Naive thymus-derived CD4-positive, alpha-beta T cell (primary cell): ENCODE measurements at places on chromosomes 13 and 19. TPM values are rescaled to one million over a fixed set of nuclear protein-coding genes. Genes with fewer than 3 reads are reported as not detected.

- peak overlapping the region; percentile 54 for H3K4me3 ChIP-seq
- H3K4me1 ChIP-seq, result peaks cover 36% of the 10 kb centered on the region
- H3K27me3 ChIP-seq, result no peaks in the 10 kb centered on the region
- no peak for DNase-seq
Observed at GRCh38 chr19:47227352-47228167, 3.4 kb downstream of the BBC3 start.

TBXA2R gene
- 0.73 and 0.76 TPM in 2 replicates for total RNA-seq

DNA sequence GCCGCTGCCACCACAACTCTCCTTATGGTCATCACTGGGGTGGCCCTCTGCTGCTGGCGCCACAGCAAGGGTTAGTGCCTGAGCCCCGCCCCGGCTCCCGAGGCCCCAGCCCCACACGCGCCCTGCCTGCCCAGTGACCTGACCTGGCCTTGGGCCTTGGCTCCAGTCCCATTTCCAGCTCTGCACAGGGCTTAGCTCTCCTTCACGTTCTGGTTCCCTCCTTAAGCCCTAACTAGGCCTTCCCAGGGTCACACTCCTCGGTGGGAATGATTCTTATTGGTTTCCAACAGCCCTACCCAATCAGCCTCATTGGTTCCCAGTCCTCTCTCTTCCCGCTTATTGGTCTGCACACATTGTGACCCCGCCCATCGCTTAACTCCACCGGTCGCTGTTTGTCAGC, 5.8 kb downstream of the KIRREL2 start:
- H3K27me3 ChIP-seq, result peaks cover 2% of the 10 kb centered on the region
- no peak for DNase-seq
- H3K4me3 ChIP-seq, result no peak overlapping the region
- H3K4me1 ChIP-seq, result no peaks in the 10 kb centered on the region

PSG5 gene
- total RNA-seq, result 0.37 TPM

- peaks cover 70% of the 10 kb centered on the region for H3K4me1 ChIP-seq
- H3K27ac ChIP-seq, result peak overlapping the region; percentile 37
- no peaks in the 10 kb centered on the region for H3K27me3 ChIP-seq
Observed at GRCh38 chr13:114105521-114106225, 26.8 kb downstream of the RASA3 start.

GFY gene
- not detected for total RNA-seq

DNA sequence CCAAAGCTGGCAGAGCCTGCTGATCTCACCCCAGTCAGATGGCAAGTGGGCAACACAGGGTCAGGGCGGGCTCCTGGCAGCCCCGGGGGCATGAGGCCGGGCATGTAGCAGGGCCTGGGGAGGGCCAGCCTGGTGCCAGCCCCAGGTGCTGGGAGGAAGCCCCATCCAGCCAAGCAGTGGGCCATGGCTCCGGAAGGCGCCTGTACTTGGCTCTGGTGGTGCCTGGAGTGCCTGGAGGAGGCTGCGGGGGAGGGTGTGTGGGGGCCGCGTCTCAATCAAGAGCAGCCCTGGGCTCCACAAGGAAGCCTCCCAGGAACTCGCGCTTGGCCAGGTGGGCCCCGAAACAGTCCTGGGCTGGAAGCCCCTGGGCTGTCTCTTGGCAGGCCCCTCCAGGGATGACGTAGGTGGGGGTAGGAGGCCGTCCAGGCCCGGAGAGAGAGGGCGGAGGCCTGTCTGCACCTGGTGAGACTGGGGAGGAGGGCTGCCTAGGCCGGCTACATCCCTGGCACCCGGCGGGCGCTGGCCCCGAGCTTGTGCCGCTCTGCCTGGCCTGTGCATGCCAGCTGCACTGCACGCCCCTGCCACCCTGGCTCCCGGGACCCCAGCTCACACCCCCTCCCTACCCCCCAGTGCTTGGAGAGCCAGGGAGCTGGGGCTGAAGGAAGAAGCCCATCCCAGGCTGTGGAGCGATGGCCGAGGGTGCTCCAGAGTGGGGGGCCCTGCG, 45.9 kb downstream of the COMP start:
- H3K27me3 ChIP-seq, result no peaks in the 10 kb centered on the region
- no peak overlapping the region for H3K27ac ChIP-seq
- peaks cover 19% of the 10 kb centered on the region for H3K36me3 ChIP-seq
- DNase-seq, result no peak
- no peaks in the 10 kb centered on the region for H3K4me1 ChIP-seq

- DNase-seq, result no peak
- no peak overlapping the region for H3K4me3 ChIP-seq
- no peaks in the 10 kb centered on the region for H3K4me1 ChIP-seq
- H3K27me3 ChIP-seq, result no peaks in the 10 kb centered on the region
- peaks cover 12% of the 10 kb centered on the region for H3K36me3 ChIP-seq
Observed at GRCh38 chr19:45824531-45825262, 9.6 kb upstream of the RSPH6A start.

- DNase-seq, result no peak
- no peaks in the 10 kb centered on the region for H3K27me3 ChIP-seq
Observed at GRCh38 chr13:20664351-20664750, 39.1 kb upstream of the IL17D start.

- peak overlapping the region; percentile 41 for H3K4me3 ChIP-seq
- peaks cover 17% of the 10 kb centered on the region for H3K4me1 ChIP-seq
- H3K36me3 ChIP-seq, result no peaks in the 10 kb centered on the region
- H3K27ac ChIP-seq, result peak overlapping the region; percentile 47
Observed at GRCh38 chr19:38734176-38734425, 10.2 kb downstream of the CAPN12 start.

APC2 gene
- 0.05 TPM for total RNA-seq
